ENCODE measurements at places on chromosomes 13 and 19.

- no peak for DNase-seq
Observed at GRCh38 chr19:47714339-47714738, 1.1 kb downstream of the EHD2 start.

DNA sequence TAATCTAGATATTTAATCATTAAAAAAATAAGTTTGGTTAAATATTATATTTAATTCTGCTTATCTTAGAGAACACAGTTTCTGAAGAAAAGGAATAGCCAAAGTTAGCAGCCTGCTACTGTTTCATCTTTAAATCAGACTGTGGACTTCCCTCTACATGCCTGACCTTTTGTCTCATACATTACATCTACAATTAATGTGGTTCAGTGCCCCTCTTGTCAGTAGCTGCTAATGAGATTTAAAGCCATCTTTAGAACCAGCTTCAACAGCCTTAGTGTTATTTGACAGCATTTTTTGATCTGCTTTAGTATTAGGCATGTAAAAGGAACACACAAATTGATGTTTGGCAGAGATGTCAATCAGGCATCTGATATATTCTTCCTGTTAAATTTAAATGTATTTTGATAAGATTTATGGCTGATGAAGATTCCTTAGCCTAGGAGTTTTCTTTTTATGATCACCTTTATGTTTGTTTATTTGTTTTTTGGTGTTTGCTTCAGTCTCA, 1925.8 kb upstream of the PRR20A start:
- no peak for DNase-seq

GRCh38 chr19:524062-524674, 7.4 kb upstream of the CDC34 start:
- DNase-seq, result no peak

DNA sequence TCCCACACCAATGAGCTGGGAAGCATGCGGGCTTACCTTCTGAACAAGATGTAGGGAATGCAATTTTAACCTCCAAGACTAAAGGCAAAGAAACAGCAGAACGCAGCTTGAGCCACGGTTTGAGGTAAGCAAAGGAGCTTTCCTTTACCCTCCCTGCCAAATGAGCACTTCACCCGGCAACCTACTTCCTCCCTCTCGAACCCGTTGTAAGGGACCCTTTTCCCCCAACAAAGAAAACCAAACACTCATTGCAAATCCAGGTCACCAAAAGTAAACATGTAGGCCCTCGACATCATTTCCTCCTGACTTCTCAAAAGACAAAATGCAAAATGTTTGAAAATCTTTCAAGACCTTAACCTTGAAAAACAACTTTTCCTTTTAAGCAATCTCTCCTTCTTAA, 65.3 kb downstream of the ABCC4 start:
- no peak for DNase-seq

DNA sequence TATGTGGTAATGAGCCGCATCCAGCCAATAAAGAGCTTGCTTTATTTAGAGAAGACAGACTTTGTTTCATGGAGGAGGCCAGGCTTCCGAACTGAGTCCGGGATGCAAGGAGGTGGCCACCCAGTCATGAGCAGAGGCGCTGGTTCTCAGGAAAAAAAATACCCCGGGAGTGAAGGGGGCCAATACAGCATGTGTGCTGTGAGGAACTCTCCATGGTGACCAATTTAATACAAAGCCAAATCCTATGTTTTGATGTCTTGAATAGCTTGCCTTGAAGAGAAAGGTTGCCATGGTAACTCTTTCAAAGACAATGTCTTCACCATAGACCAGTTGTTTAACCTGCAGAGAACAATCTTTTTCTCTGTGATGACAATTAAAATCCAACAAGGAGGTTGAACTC, 43.4 kb upstream of the PDCD5 start:
- no peak for DNase-seq

DNA sequence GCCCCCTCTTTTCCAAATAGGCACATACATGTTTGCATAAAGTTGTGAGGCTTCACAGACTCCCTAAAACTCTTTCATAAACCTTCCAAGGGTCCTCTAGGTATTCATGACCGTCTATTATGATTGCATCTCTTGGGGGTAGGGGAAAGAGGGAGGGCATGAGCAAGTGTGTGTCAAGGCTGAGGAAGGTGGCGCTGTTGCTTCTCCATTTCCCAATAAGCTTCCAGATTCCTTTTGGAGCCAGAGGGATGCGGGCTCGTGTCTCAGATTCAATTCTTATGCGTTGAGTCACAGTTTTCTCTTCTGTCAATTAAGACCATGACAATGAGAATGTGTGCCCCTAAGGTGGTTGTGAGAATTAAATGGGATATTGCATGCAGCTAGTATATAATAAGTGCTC, 51.0 kb upstream of the CYP2A7 start:
- DNase-seq, result no peak

DNA sequence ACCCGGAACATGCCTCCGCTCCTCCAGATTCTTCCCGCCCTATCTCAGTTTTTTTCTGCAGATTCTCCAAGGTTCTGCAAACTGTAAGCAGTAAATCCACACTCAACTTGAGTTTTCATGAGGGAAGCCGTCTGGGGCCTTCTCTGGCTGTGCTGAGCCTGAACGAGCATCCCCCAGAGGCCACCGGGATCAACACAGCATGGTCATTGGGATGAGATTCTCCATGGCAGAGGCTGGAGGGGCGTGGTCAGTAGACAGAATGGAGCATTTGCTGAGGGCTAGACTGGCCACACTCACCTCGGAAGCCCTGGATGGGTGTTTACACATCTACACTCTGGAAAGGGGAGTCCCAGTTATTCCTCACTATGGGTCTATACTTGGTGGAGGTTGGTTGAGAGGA, 2.3 kb upstream of the LILRA4 start:
- no peak for DNase-seq

GRCh38 chr13:26855921-26856320, 95.3 kb upstream of the GPR12 start:
- DNase-seq, result no peak

DNA sequence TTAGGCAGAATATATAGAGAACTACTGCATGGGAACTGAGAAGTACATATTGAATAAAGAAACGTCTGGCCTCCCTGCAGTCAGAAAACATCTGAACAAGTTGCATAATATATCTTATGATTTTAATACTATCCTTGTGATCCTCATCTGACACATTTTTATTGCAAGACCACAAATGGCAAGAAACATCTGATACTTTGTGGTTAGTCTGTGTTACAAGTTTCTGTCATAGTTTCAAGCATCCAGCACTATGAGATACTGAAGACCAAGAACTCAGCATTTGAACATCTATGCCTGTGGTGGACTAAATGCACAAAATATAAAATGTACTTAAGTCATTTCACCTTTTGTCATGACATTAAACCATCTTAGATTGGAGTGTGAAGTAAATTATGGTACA, 1175.8 kb upstream of the MIR17HG start:
- no peak for DNase-seq
